HFF-Myc (cell line): ENCODE measurements at places on chromosomes 7 and 10.

DNA sequence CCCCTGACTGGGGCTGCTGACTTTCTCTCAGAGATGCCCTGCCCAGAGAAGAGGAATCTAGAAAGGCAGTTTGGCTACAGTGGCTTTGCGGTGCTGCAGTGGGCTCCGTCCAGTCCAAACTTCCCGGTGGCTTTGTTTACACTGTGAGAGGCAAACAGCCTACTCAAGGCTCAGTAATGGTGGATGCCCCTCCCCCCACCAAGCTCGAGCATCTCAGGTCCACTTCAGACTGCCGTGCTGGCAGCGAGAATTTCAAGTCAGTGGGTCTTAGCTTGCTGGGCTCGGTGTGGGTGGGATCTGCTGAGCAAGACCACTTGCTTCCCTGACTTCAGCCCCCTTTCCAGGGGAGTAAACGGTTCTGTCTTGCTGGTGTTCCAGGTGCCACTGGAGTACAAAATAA, 734.5 kb upstream of the LRRN3 start:
- DNase-seq, result no peak

DNA sequence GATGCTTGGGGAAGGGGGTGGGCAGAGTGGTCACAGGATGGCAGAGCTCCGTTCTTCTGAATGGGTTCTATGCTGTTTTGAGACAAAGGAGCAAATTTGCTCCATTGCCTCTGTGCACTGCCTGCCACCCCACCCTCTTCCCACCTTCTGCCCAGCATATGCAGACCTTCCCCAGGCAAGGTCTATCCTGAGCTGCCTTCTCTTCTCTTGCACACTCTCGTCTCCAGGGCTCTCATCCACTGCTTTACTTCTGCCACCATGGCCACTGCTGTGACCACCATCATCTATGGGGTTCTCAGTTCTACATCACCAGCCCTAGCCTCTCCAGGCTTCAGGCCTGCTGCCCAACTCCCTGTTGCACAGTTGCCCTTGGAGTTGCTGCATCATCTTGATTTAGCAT, 230.4 kb downstream of the TMEM178B start:
- DNase-seq, result no peak

DNA sequence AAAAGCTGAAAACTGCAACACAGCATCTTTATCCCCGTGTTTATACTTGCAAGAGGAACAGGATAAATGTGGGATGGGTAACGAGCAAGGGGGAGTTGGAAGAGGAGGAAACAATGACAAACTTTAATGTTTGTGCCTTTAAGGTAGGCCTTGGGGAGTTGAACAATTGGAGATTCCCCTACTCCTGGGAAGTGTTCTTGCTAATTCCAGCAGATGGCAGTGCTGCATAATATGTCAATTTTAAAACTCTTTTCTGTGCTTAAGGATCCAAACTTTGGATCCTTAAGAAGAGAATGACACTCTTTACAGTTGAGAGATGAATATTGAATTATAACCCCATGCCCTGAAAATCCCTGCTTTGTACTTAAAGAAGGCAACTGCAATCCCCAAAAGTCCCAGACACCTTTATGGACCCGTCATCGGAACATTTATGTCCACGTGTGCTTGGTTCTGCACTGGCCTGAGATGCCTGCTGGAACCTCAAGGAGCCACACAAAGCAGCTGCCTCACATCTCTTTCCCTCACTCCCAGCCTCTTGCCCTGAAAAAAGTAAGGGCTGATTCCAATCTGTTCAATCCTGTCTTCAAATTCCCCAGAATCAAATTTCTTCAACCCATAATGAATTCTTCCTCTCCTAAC, 12.0 kb downstream of the IFIT5 start:
- DNase-seq, result no peak

DNA sequence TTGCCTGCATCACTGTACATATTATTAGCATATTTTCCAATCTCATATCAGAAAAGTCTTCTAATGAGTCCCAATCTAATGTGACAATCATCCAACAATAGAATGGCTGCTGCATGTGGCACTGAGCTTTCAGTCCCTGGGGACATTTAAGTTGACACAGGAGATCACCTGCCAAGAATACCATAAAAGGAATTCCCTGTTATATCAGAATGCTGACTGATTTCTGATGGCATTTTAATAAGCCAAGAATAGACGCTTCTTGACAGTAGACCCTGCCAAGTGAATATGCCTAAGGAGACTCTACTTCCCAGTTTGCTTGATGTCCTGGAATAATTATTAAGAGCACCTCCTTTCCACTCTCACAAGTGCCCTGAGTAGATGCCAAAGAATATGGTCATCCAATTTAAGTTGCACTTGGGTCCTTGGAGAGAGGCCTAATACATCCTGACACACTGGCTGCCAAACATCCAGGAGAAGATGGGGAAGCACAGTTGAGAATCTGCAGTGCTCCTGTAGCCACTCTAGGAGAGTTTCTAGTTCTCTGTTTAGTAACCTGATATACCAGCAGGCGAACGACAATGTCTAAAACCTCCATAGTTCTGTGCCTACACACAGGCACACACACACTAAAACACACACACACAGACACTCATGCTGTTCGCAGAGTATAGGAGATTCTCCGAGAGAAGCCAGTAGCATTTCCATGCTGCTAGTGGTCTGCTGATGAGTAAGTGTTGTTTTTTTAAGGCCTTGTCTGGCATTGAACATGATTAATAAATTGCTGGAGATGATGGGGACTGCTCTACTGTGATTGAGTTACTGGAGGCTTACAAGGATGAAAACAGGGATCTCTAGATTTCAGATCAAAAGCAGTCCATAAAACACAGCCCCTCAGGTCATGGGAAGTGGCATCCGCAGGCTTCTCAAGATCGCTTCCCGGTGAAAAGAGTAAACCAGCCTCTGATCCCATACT, 369.6 kb downstream of the KCNMA1 start:
- no peak for DNase-seq

GRCh38 chr10:86167762-86168128, 198.8 kb downstream of the GRID1 start:
- no peak for DNase-seq

- DNase-seq, result no peak
Measured at GRCh38 chr10:108757946-108758345, 1165.4 kb downstream of the XPNPEP1 start.

- DNase-seq, result no peak
Measured at GRCh38 chr10:132100556-132101349, 35.0 kb downstream of the JAKMIP3 start.
